ENCODE measurements at places on chromosomes 6 and 20.

- no peak for DNase-seq
These were observed 39.0 kb downstream of the FARS2 start for GRCh38 chr6:5300206-5300764.

DNA sequence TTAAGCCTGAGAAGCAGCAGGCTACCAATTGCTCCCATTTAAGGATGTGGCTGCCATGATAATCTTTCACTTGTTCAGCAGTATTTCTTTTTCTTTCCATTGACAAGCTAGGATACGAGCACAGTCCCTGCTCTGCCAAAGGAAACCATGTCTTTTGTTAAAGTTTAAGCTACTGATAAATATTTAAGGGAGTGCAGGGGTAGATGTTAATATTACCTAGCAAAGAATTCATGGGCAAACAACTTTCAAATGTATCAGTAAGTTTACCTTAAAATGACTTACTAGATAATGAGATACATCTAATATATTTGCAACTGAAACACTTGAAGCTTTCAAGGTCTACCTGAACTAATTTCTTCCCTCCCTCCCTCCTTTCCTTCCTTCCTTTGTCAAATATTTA lies 77.3 kb downstream of the OPN5 start:
- no peak for DNase-seq

DNA sequence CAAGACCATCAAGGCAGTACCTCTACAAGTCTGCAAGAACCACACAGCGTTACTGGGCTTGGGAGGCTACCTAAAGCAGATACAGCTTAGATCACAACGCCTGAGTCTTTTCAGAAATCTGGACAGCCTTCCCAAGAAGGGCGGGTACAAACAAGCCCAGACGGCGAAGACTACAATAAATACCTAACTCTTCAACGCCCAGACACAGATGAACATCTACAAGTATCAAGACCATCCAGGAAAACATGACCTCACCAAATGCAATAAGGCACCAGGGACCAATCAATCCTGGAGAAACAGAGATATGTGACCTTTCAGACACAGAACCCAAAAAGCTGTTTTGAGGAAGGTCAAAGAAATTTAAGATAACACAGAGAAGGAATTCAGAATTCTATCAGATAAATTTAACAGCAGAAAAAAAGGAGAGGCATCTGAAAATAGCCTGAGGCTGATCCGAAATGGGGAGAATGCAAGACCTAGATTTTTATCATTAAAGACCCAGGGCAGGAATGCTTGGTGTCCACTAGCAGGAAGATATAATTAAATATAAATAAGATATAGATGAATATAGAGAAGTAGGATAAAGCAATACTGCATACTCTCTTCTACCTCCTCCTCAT lies 131.7 kb upstream of the COL21A1 start:
- DNase-seq: no peak

DNA sequence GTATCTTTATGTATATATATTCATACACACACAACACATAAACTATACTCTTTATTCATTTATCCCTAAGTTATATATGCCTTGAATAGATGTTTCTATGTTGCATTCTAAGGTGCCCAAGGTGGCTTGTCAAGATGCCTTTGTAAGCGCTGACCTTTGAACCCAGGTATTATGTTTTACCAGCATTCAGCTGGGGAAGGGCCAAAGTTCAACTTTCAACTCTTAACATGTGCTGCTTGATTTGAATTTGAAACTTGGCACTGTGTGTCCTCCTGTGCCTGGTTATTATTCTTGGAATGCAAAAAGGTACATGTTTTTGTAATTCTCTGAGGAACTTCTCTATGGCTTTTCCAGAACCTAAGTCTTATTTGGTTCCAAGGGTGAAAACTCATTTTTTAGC lies 146.5 kb downstream of the EDN1 start:
- no peak for DNase-seq

DNA sequence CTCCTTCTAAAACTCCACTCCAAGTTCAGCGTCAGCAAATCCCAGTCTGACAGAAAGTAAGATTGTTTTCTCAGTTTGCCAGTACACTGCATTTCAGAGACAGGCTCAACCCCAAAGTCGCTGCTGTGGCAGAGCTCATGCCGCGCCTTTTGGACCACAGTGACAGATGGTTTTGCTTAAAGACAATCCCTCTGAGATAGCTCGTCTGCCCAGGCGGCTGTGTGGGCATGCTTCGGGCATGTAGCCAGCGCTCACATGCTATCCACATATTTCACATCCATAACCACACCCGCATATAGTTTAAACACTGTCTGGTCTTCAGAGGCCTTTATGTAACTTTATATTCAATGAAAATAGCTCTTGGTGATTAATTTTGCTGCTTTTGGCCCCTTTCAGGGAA lies 14.7 kb upstream of the PXDC1 start:
- DNase-seq: no peak

Data from NCI-H2107 (cell line).